Natural killer cell (primary cell): ENCODE measurements at places on chromosomes 13 and 19. TPM values are rescaled to one million over a fixed set of nuclear protein-coding genes. Genes with fewer than 3 reads are reported as not detected.

The ELANE gene
- total RNA-seq = not detected

The ZNF552 gene
- 14.3 TPM for total RNA-seq

The CRB3 gene
- not detected for total RNA-seq

The TEAD2 gene
- not detected for total RNA-seq

The CGB8 gene
- not detected for total RNA-seq

The ZNF763 gene
- 7.7 TPM for total RNA-seq
